ENCODE measurements at places on chromosomes 5 and 9.

- no peak for DNase-seq
Measured at GRCh38 chr9:126935630-126936029, 21.0 kb downstream of the RALGPS1 start.

DNA sequence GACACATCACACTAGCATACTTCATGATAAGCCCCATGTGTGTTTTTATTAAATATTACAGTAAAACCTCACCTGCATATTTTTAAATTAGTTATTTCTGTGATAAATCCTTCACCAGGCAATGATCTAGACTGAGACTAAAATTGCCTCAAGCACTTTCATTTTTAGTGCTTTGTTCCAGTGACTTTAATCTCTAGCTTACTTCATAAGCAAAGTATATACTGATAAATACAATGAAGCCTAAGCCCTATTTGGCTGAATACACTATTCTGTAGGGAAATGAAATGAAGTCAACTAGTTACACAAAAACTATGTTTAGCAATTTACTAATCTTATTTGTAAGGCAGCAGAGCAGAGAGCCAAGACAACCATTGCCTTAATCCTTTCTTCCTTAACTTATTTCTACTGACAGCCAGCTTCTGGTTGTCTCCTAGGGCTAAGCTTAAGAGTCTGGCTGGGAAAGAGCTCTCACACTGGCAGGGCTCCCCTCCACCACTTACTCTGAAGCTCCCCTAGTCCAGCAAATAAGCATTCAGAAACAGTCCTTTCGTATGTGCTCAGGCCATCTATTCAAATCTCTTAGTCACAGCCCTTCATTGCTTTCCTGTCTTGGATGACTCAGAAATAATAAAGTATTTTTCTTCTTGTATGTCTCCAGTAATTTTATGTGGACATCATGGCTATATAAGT is 31.4 kb upstream of the MTAP start:
- peak; percentile 51 for DNase-seq

DNA sequence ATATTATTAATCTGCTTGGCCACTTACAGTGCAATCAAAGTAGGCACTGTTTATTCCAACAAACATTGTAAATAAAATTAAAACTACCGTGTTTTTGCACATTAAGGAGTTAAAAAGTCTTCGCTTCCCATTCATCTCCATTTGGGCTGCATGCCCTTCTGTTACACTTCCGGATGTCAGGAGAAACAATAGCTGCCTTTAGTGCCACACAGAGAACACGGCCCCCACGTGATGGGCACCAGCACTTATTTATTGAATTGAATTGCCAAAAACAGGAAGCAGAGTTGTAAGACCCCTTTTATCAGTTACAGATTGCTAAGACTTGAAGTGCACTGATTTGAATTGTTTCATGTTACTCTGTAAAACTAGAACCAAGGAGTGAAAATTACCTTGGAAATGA is 80.4 kb downstream of the LHFPL2 start:
- no peak for DNase-seq

DNA sequence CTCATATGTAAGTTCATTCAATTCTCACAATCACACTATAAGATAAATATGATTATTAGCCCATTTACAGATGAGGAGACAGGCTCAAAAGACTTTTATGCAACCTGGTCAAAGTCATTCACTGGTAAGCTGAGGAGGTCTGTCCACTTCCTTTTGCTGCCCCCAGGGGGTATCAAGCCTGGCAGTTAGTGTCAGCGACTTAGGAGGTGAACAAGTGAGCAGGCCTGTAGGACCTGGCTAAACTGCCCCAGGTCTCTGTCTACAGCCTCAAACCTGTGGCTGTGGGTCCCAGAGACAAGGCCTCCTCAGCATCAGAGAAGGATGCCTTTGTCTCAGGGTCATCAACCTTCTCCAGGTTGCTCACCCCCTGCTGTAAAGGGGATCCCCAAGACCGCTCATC is 10.4 kb downstream of the TGFBI start:
- DNase-seq = no peak

DNA sequence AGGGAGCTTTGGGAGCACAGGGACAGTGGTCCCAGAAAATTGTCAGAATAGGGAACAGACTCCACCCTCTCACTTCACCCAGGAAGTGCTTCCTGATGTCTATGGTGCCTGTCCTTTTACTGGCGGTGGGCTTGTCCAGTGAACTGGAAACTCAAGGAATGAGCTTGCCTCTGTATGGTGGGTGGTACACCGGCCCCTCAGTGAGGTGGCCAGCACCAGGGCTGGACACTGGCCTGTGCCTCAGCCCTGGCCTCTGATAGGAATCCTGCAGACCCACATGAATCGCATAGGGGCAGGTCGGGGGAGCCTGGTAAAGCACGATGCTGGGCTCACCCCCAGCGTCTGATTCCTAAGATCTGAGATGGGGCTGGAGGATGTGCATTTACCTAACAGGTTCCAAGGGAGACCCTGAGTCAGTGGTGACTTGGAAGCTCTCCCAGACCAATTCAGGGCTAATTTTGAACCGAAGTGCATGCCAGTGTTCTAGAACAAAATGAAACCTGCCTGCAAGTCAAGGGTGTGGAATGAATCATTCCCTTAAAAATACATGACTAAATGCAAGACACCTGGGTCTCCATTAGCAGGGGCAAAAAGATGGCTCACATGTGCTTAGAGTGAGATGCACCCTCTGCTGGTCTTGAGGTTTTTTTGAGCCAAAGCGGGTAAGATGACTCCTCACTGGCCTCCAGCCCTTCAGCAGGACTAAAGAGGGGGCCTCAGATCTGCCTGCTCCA is 178.3 kb downstream of the HSPA4 start:
- DNase-seq = no peak

DNA sequence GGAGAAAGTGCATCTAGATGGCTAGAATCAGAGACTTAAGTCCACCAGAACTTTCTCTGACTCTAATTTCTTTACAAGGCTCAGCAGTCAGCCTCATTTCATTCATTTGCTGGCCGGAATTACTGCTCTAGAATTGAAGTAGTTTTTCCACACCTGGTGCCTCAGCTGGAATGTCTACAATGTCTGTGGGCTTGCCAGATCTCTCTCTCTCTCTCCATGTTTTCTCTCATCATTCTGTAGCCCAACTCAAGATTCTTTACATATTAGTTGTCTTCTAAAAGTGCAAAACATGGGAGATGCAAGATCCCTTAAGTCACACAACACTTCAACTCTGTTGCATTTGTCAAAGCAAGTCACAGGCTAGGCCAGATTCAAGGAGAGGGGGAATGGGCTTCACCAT is 103.9 kb upstream of the TAF11L2 start:
- no peak for DNase-seq

All from HAP-1 (cell line).